ENCODE measurements at places on chromosomes 3 and 15. TPM values are rescaled to one million over a fixed set of nuclear protein-coding genes. Genes with fewer than 3 reads are reported as not detected.

The LCTL gene
- total RNA-seq: not detected

The GOLGA8G gene
- total RNA-seq: not detected

The FBXO40 gene
- total RNA-seq: not detected

The ACKR2 gene
- total RNA-seq: 0.76 TPM

The TLNRD1 gene
- total RNA-seq: 22.5 TPM

The PTPRG gene
- total RNA-seq: 32.1 TPM

The ZNF80 gene
- total RNA-seq: 0.12 TPM

The SAMMSON gene
- not detected for total RNA-seq

DNA sequence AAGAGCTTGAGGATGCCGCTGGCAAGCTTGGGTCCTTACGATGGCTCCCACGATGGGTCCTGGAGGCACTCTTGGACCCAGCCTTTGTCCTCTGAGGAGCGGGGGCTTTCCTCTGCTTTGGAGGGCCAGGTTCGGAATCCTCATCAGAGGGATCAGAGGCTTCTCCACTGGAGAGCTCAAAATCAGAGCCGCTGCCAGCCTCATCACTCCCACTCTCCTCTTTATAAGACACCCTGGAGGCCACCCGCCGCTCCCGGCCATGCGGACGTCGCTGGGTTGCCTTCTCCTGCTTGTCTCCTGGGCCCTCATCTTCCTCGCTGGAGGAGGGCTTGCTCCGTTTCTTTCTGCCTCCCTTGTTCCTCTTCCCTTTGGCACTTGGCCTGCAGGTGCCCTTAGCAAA, 20.0 kb downstream of the XPC start:
- no peak for DNase-seq

- peak; percentile 21 for DNase-seq
These were observed 32.7 kb downstream of the CRABP1 start for GRCh38 chr15:78372880-78373279.

DNA sequence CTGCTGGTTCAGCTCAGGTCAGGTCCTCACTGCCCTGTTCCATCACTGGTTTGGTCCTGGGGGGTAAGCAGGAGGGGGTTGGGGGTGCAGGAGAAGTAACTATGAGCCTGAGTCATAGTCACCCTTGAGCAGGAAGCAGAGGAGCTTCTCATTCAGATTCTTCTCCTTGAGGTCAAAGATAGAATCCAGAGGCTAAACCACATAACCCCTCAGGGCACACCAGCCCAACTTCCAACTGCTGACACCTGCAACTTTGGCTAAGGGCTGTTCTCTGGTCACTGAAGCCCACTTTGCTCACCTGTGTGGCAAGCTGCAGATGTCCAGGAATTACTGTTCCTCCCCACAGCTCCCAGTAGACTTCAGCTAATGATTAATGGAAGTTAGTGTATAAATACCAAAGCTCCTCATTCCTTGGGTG, 48.8 kb upstream of the LRRFIP2 start:
- DNase-seq: no peak

GRCh38 chr3:45043728-45044299, 17.7 kb downstream of the CLEC3B start:
- no peak for DNase-seq

DNA sequence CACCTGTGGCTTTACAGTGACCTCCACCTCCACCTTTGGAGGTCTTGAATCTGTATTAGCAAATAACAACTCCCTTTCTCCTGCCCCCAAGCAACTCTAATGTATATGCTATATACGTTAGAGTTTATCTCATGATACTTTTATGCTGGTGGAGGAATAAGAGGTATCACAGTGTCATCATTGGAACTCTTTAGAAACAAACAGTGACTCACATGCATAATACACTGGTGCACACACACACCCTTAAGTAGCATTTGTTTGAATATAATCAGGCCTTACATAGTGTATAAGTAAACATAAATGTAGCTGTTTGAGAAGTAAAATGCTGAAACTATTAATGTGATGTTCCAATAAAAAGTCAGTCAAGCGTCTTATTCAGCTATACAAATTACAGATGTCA, 280.2 kb upstream of the C2CD4B start:
- DNase-seq: no peak

GRCh38 chr3:18069568-18069967, 327.1 kb upstream of the TBC1D5 start:
- DNase-seq: no peak

- no peak for DNase-seq
These were observed 15.8 kb downstream of the PLXNA1 start for GRCh38 chr3:126998728-126999127.

DNA sequence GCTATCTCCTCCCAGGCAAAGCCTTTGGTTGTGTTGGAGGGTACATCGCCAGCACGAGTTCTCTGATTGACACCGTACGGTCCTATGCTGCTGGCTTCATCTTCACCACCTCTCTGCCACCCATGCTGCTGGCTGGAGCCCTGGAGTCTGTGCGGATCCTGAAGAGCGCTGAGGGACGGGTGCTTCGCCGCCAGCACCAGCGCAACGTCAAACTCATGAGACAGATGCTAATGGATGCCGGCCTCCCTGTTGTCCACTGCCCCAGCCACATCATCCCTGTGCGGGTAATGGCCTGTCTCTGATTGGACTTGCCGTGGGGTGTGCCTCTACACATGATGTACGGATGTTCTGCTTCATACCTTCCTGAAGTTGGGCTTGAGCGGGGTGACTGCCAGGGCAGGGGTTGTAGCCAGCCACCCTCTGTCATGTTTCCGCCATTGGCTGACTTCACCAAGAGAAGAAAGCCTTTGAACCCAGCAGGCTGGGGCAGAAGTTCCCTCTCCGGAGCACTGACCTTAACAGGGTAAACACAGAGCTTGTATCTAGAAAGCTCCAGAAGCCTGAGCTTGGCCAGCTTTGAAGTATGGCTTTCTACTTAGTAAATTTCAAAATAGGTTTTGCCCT, 13.4 kb downstream of the ALAS1 start:
- DNase-seq: no peak

DNA sequence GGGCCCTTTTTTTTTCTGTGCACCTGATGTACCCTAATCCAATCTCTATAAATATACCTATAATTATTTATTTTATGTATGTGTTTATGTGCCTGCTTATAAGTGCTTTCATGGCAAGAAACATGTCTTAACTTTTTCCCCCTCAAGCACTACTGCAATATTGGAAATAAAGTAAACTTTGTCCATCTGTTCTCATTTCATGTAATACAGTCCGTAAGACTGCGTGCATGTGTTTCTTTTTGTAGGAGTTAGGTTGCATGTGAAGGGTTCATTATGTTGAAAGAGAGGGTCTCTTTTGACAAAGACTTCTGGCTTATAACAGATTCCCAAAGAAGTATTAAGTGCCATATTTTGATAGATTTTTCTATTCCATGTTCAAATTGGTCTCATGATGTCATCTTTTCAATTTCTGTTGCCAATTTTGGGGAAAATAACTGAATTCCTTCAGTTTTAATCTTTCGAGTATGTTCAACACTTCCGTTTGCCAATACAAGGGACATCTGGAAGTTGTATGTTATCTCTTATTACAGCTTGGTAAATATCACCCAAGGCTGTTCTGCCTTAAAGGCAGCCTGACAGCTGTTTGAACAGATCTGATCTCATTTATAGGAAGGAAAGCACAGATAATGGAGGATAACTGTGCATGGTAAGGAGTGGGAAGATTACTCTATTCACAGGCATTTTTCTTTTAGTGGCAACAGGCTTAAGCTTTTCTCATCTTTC, 273.1 kb upstream of the SGO1 start:
- no peak for DNase-seq

DNA sequence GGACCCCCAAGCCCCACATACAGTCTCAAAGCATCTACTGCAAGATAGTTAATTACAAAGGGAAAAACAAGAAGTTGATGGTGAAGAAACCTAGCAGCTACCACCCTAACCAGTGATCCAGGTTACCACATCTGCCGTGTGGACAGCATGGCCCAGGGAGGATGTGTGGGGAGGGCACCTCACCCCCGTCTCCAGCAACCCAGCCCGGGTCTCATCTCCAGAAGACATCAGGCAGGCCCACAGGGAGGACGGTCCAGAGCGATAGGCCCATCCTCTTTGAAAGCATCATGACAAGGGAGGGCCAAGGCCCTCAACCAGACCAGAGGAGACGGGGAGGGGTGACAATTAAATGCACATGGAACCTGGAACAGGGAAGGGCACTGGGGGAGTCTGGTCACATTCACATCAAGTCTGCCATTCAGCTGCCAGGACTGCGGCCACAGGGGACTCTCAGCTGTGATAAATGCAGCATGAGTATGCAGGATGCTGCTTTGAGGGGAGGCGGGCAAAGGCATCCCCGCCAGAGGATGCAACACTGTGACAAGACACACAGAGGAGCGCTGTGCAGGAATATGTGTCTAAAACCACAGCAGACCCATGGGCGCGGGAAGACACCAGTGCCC, 18.8 kb downstream of the ZXDC start:
- DNase-seq: no peak

DNA sequence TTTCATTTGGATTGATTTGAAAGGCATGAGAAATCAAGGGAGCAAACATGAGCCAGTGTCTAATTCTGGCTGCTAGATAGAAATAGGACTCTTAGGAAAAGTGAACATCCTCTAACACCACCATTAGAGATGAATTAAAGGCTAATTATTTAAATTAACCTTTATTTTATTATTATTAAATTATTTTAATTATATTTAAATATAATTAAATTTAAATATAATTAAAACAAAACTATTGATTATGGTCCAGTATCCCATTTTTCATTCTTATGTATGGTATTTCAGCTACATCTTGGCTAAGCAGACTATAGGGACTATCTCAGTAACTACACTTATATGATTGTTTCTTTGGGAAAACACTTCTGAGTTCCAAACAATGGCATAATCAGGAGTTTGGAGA, 904.8 kb downstream of the NAALADL2 start:
- DNase-seq: no peak

DNA sequence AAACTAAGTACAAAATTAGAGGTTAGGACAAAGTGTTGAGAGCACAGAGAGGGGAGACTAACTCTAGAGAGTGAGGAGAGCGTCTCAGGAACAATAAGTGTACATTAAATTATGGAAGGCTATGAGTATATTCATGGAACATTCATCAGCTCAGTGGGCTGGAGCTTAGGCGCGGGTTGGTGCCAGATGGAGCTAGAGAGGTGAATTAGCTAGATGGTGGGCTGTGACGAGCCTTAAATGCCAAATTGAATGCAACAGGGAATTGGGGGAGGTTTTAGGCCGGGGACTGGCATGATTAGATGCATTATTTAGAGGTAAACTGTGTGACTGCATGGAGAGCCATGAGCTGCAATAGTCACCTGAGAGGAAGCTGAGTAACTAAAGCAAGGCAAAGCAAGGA, 97.1 kb downstream of the TMEM108 start:
- DNase-seq: no peak

- no peak for DNase-seq
These were observed 29.5 kb downstream of the HES1 start for GRCh38 chr3:194165271-194166018.

DNA sequence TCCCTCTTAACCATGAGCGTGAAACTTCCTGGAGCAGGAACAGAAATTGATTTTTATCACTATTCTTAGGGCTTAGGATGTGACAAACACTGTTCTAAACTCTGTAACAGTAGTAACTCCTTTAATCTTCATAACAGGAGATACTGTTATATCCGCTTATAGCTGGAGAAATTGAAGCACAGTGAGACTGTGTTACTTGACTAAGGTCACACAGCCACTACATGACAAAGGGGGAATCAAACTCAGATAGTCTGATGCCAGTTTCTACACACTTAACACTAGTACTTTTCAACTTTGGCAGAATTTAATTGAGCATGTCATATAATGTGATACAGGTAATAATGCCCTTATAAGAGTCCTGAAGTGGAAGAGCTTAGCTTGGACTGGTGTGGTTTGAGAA, 800 bp upstream of the TARS3 start:
- DNase-seq: no peak

DNA sequence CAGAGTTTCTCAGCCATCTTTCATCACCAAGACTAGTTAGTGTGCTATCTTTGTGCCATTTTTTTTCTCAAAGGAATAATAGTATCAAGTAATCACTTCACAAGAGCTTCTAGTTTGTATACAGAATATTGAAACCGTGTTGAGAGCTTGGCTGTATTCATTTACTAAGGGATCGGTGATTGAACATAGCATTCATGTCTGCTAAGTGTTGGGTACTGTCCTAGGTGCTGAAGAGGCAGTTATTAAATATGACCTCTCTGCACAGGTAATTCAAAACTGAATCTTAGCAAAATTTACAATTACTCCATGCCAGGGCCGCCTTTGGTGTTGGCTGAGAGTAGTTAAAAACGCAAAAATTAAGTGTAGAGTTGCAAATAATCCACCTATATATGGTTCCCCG, 355.3 kb upstream of the RORA start:
- DNase-seq: no peak

DNA sequence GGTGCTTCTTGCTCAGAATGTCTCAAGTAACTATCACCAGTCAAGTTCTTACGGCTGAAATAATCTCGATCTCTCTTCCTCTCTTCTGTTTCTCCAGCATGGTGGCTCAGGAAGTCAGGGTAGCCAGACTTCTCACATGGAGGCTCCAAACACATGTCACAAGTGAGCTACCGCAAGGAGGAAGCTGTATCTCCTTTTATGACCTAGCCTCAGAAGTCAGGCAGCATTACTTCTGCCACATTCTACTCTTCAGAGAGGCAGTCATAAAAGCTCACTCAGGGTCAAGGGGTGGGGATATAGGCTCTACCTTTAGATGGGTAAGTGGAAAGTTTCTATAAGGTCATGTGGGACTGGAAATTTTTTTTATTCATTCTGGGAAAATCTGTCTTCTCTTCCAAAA, 86.6 kb upstream of the NEO1 start:
- no peak for DNase-seq

- no peak for DNase-seq
These were observed 32.4 kb upstream of the HES1 start for GRCh38 chr3:194103505-194103904.

DNA sequence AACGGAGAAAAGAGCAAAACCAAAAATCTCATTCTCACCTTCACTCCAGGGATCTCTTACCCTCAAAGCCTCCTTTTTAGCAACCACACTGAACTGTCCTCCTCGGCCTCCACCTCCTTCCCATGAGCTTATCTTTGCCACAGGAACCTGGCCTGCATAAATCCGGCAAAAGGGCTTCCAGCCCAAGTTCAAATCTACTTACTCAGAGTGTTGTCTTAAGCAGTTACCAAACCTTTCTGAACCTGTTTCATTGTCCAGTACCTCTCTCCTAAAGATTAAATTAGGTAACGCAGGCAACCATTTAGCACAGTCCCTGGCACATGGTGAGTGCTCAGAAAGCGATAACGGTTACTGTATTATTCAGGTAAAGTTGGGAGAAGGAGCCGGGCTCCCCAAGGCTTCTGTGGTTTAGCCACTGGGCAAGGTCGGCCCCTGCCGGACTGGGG, 777 bp downstream of the CIB1 start:
- DNase-seq: no peak
